ENCODE measurements at places on chromosomes 16 and 17.
A peak's percentile ranks its signal among the peaks of the same experiment; 100 is the strongest.

GRCh38 chr17:65576939-65577338, 15.5 kb upstream of the AXIN2 start:
- no peak for DNase-seq

DNA sequence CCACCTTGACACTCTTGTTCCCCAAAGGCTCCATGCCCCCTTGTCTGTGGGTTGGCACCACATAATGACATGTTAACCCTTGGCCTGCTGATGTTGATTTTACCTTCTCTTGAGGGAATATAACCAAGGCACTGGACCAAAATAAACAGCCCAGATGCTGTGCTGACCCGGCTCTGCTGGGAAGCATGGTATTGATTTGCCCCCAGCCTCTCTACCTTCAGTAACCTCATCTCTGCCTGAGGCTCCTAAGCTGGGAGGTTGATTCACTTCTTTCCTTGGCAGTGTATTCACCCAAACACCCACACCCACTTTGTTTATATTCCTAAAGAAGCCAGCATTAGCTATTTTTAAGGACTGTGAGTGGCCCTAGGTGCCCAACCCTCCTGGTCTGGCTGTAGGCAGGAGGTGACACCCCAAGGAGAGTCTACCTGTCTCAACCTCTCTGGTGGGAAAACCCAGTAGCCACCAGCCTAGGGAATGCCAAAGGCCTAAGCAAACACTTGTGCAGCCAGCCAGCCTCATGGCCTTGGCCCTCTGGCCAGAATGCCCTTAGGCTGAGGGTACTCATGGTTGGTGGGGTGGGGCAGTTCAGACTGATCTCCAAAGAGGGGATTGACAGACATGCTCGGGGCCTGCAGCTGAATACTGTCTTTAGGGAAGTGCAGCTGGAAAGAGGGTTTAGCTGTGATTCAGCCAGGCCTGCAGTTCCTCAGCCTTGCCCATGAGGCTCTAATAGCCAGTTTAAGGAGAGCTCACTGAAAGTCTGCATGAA, 42.7 kb downstream of the GNAO1 start:
- no peak for DNase-seq

GRCh38 chr17:1192911-1193699, 13.3 kb upstream of the ABR start:
- no peak for DNase-seq

- DNase-seq, result peak; percentile 70
Observed at GRCh38 chr16:28925386-28926228, 569 bp upstream of the RABEP2 start.

DNA sequence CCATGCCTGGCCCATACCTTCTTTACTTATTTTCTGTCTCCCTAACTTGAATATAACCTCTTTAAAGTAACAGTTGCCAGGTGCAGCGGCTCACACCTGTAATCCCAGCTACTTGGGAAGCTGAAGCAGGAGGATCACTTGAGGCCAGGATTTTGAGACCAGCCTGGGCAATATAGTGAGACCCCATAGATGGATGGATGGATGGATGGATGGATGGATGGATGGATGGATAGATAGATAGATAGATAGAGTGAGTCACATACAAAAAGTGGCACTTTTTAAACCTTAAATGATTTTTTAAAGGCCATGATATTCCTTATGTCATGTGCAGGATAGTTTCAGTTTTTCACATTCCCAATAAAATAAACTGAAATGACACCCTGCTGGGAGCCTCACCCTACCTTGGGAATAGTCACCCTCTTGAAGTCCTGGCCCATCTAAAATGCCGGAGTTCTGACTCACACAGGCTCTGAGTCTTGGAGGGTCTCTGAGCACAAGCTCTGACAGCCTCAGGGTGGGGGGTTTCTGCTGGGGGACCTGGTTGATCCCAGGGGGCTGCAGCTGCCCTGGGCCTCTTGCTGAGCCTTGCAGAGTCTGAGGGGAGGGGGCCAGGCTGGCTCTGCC, 26.2 kb downstream of the CPNE2 start:
- DNase-seq, result no peak

- DNase-seq, result no peak
Observed at GRCh38 chr16:65658349-65658748, 536.5 kb upstream of the CDH11 start.

DNA sequence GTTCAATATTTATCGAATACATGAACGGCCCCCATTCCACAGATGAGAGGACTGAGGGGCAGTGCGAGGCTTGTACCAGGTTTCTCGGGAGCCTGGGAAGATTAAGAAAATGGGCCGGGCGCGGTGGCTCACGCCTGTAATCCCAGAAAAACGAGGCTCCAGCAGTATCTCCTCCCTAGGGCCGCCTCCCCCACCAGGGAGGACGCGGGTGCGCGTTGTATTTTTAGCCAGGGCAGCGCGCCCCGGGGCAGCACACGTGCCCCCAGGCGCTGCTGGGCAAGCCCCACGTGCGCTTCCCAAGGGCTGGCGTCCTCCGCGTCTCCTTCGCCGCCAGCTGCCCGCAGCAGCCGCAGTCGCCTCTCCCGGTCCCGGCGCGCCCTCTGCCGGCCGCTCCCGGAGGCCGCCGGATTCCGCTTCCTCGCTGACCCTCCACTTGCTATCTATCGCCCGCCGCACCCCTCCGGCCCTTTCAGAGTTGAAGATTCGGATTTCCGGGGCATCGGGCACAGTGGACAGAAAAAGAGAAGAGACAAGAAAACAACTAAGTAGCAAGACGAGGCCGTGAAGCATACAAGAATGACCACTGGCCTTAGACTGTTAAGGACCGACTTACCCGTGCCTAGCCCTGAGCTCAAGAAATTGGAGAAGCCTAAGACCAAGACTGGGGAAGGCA, 1.9 kb upstream of the YBX2 start:
- peak; percentile 48 for DNase-seq

GRCh38 chr17:67378454-67379250, 1.6 kb downstream of the PITPNC1 start:
- peak; percentile 72 for DNase-seq

DNA sequence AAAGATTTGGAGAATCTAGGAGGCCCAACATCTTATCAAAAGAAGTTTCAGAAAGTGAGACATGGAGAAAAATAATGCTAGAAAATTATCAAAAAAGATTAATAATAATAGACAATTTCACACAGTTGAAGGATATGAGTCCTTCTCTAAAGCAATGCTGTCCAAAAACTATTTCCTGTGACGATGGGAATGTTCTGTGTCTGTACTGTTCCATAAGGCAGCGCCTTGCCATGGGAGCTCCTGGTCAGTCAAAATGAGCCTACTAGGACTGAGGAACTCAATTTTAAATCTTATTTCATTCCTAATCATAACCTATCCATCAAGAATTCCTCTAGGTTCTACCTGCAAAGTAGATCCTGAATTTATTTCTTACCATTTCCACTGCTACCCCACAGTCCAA, 49.0 kb downstream of the CACNG1 start:
- no peak for DNase-seq

DNA sequence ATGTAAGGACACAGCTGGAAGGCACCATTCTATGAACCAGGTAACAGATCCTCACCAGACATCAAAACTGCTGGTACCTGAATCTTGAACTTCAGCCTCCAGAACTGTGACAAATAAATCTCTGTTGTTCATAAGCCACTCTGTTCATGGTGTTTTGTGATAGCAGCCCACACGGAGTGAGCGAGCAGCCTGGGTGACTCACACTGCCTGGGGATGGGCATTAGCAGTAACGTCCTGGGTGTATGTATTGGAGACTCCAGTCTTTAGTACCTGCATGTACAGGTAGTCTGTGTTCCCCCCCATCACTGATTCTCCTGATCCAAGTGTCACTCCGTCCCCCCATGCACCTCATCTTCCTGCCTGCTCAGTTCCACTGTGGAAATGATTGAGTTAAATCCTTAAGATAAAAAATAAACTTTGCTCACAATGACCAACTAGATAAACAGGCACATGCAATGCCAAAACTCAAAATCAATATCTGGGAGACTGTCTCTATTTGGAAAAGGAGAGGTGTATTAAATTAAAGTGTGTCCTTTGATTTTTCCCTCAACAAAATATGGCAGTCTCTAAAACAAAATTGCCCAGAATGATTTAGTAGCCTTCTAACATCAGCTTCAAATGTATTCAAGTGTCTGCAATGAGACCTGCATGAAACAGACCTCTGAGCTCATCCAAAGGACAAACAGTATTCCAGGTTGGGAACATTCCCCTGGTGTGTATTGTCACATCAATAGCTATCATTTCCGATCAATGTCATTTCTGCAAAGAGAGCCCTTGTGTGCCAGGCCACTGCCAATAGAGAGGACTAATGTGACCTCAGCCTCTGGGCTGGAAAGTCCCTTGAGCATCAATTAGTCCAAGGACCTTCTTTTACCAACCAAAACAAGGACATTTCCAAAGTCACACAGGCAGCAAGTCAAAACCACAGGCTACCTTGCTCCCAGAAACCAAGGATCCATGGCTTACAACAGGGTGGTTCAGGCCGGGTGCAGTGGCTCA, 12.2 kb upstream of the VAT1L start:
- DNase-seq, result no peak

- DNase-seq, result no peak
Observed at GRCh38 chr17:65230040-65230439, 92.9 kb downstream of the RGS9 start.

DNA sequence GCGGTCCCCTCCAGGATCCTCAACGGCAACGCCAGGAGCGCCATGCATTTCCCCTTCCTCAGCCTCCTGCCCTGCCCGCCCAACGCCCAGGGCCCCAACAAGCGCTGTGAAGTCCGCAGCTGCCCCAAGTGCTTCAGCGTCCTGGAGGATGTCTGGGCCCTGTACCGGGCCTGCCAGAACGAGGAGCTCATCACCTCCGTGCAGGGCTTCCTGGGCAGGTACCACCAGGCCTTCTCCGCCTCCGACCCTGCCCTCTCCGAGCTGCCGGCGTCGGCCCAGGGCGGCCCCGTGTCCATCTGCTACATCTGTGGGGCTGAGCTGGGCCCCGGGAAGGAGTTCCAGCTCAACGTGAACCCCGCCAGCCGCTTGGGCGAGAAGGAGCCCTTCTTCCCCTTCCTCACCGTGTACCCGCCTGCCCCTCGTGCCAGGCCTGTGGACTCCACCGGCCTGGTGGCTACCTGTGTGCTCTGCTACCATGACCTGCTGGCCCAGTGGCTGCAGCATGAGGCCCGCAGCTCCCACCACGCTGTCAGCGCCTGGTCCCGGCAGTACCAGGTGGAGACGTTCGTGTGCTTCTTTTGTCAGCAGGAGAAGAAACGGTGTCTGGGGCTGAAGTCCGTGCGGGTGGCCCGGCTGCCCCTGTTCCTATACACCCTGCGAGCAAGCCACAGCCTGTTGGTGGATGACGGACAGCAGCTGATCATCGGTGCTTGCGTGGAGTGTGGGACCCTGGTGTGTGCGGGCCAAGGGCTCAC, 58.9 kb upstream of the CIBAR2 start:
- no peak for DNase-seq

- no peak for DNase-seq
Observed at GRCh38 chr16:58843675-58844074, 109.6 kb upstream of the GOT2 start.

- DNase-seq, result peak; percentile 34
Observed at GRCh38 chr17:7435676-7436555, 681 bp downstream of the TMEM102 start.

- DNase-seq, result no peak
Observed at GRCh38 chr16:82603784-82604411, 22.9 kb upstream of the CDH13 start.

GRCh38 chr16:81647527-81647926, 131.6 kb upstream of the PLCG2 start:
- no peak for DNase-seq

DNA sequence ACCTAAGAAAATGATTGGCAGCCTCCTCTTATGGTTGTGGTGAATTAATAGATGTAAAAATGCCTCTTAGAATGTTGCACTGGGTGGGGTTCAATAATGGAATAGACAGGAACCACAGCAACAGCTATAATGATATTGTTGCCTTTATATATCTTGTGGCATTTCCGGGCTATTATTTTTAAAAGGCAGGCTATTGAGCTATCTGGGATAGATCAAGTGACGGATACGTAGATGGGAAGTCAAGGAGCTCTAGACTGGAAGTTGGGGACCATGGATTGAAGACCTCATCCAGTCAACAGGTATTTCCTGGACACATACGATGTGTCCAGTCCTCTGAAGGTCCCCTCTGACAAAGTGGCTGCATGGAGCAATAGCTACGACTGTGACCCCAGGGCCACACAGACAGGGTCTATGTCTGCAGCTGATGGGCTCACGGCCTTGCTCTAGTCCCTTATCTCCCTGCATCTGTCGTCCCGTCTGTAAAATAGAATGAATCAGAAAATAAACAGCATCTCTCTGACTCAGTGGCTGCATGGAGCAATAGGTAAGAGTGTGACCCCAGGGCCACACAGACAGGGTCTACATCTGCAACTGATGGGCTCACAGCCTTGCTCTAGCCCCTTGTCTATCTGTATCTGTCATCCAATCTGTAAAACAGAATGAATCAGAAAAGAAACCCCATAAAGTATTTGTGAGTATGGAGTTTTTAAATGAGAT, 117.7 kb upstream of the FOXF1 start:
- no peak for DNase-seq

GRCh38 chr17:72717276-72717675, 375.2 kb downstream of the SLC39A11 start:
- no peak for DNase-seq

DNA sequence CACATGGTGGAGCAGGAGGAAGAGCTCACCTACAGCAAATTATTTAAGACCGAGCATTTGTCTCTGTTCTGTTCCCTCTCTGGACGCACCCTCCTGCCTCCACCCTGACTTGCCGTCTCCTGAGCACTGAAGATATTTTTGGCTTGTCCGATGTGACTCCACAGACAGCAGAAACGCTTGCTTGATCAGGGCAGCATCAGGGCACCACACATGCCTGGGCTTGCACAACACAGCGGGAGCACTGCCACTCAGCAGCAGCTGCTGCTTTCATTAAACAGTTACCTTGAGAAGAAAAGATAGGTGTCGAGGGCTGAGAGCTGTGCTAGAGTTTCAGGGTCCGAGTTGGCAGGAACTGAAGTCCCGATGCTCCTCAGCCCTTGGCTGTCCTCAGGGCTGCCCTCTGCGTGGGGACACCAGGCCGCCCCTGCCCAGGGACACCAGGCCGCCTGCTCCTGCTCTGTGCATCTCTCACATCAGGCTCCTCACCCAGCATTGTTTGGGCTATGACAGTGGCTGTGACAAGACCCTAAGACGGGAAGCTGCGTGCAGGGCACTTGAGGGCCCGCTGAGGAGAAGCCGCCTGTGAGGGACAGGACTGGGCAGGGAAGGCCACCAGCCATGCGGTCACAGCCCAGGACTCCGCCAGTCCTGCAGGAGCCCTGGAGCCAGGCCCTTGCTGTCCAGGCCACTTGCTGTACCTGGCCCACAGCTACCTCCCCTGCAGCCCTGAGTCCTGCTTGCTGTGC, 21.3 kb upstream of the CDH15 start:
- DNase-seq, result no peak

- no peak for DNase-seq
Observed at GRCh38 chr17:778096-778495, 4.0 kb downstream of the GLOD4 start.

GRCh38 chr16:61915569-61915968, 120.7 kb downstream of the CDH8 start:
- DNase-seq, result no peak

All from T follicular helper cell (primary cell).